Activated CD8-positive, alpha-beta memory T cell treated with anti-CD3 and anti-CD28 coated beads, Interleukin-2, amount 10 ng/mL, durations not matched to agents 7 days and 5 days (primary cell): ENCODE measurements at places on chromosomes 16 and 17.

GRCh38 chr17:76872221-76872873 lies 4.1 kb downstream of the MGAT5B start:
- no peak for DNase-seq

GRCh38 chr16:63289834-63290460 lies 1253.7 kb upstream of the CDH8 start:
- DNase-seq = no peak

DNA sequence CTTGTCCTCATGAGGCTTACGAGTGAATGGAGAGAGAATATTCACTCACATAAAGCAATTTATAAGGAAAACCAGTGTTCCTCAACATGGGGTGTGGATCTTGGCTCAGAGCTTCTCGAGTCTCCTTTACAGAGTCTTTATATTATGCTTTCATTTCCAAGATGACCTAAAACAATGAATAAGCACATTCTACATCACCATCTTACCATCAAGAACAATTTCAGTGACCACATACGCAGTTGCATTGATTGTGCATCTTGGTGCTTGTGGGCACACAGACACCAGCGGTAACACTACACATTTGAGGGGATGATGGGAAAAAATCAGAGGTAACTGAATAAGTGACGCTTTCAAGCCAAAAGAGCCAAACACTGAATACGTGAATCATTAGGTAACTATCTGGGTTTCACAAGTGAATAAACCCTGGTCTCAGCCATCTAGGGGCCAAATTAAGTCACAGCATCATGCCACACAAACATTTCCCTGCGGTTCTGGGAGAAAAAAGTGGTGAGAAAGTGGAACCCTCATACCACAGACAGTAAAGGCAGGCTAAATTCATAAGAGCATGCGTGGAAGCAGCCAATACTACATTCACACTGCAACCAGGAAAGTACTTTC lies 9.4 kb downstream of the CWC25 start:
- DNase-seq = peak; percentile 69

DNA sequence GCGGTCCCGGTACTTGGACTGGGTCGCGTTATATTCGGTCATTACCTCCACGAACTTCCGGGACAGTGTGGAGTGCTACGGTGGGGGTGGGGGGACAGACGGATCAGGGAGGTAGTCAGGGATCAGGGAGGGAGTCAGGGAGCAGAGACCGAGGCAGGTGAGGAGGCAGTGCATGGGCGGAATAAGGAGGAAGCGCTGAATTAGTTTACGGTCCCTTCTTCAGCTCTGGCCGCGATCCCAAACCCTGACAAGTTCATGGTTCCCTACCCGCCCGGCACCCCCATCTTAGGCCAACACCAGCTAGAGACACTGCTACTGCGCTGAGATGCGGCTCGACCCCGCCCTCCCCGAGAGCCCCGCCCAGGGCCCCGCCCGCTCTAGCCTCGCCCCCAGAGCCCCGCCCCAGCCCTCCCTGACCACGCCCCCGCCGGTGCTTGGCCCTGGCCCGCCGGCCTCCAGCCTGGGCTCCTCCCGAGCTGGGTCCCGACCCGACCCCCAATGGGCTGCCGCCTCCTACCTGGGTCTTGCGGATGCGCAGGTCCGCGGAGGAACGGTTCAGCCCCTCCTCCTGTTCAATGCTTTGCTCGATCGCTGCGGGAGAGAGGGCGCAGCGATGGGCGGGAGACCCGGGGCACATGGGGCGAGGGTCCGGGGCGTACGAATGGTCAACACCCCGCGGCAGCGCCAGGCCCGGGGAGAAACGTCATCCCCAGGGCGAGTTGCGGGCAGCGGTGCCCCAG lies 12.1 kb downstream of the HSD3B7 start:
- DNase-seq = peak; percentile 92

- DNase-seq = no peak
Measured at GRCh38 chr17:4950746-4951204, at the start of gene ENO3. Gene ENO3 (plus strand): TSS chr17:4951119. CDS start chr17:4951830, 711 bp downstream.

DNA sequence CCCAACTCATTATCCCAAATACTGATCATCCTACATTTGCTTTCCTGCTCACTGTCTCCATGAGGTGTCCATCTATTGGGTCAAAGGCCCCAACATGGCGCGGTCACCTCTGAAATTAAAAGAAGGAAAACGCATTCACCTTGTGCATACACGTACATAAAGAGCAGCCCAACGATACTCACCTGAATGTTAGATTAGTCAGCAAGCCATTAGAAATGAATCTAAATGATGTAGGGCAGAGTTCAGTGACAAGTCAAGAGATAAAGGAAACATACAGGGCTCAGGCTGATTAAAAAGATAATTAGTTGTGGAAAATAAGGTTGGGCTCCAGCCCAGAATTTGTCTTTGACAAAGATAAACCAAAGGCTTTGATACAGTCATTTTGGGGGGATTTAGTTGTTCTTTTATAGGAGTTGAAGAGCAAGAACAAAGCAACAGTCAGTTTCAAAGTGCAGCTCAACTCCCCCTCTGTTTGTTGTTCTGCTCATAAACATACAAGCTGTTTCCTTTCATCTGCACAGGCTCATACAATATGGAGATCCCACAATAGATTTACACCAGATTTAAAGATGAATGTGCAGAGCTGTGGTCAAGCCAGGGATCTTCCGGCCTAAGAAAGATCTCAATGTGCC lies 21.1 kb downstream of the NXPH3 start:
- no peak for DNase-seq

DNA sequence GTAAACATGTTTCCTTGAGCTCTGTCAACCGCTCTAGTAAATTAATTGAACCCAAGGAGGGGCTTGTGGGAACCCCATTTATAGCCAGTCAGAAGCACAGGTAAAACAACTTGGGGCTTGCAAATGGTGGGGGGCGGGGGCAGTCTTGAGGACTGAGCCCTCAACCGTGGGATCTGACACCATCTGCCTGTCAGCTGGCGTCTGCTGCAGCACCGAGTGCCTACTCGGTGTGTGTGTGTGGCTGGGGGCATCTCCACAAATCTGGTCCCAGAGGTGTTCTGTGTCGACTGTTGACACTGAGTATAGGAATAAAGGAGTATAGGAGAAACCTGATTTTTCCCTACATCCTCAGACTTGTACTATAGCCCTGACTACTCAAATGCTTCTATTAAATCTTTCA lies 20.6 kb downstream of the CREBBP start:
- DNase-seq = no peak

- no peak for DNase-seq
Measured at GRCh38 chr17:611202-611601, 103.4 kb downstream of the VPS53 start.
